ENCODE measurements at places on chromosomes 2 and 18. TPM values are rescaled to one million over a fixed set of nuclear protein-coding genes. Genes with fewer than 3 reads are reported as not detected.

CD207 gene
- polyA plus RNA-seq, result 0.67 TPM

EMILIN1 gene
- polyA plus RNA-seq, result 57.4 TPM

SLC8A1 gene
- 1.9 TPM for polyA plus RNA-seq

CRACDL gene
- 4.5 TPM for polyA plus RNA-seq

CGREF1 gene
- polyA plus RNA-seq, result 12.7 TPM

TTR gene
- 1.1 TPM for polyA plus RNA-seq

RAX gene
- not detected for polyA plus RNA-seq

NAT8 gene
- not detected for polyA plus RNA-seq

EFHD1 gene
- polyA plus RNA-seq, result 18.9 TPM

CDKL4 gene
- not detected for polyA plus RNA-seq

STPG4 gene
- polyA plus RNA-seq, result not detected

LOXHD1 gene
- polyA plus RNA-seq, result 1.0 TPM

TXNDC2 gene
- 0.01 TPM for polyA plus RNA-seq

INHA gene
- 0.33 TPM for polyA plus RNA-seq

TRMT61B gene
- polyA plus RNA-seq, result 21.5 TPM

TMEM169 gene
- polyA plus RNA-seq, result not detected

COLEC12 gene
- 9.5 TPM for polyA plus RNA-seq

SP140 gene
- not detected for polyA plus RNA-seq

CAD gene
- polyA plus RNA-seq, result 15.9 TPM

LINC00305 gene
- polyA plus RNA-seq, result not detected

BIN1 gene
- polyA plus RNA-seq, result 78.8 TPM

INPP5D gene
- 15.2 TPM for polyA plus RNA-seq

LYG2 gene
- not detected for polyA plus RNA-seq

TEX51 gene
- not detected for polyA plus RNA-seq

ANKRD30BL gene
- polyA plus RNA-seq, result not detected

C2orf15 gene
- polyA plus RNA-seq, result 0.76 TPM

NTSR2 gene
- 0.54 TPM for polyA plus RNA-seq

DBI gene
- polyA plus RNA-seq, result 207 TPM

FTCDNL1 gene
- 0.90 TPM for polyA plus RNA-seq
